ENCODE measurements at places on chromosomes 2 and 18. TPM values are rescaled to one million over a fixed set of nuclear protein-coding genes. Genes with fewer than 3 reads are reported as not detected.

RAD51AP2 gene
- not detected for total RNA-seq

MTCL1 gene
- total RNA-seq = 1.9 TPM

SLC16A14 gene
- total RNA-seq = 3.8 TPM

SERPINB10 gene
- total RNA-seq = 0.27 TPM

DPYSL5 gene
- not detected for total RNA-seq

SLC11A1 gene
- total RNA-seq = 3.8 TPM

GALR1 gene
- under 0.01 TPM for total RNA-seq

MOGAT1 gene
- total RNA-seq = not detected

AGFG1 gene
- 59.2 TPM for total RNA-seq

LHCGR gene
- total RNA-seq = not detected

ATP8B1 gene
- total RNA-seq = 0.27 TPM

CPS1 gene
- total RNA-seq = 0.54 TPM

MYO1B gene
- total RNA-seq = 0.27 TPM

TNFRSF11A gene
- total RNA-seq = 2.2 TPM
